Kidney tubule cell (primary cell): ENCODE measurements at places on chromosomes 16 and 17.

DNA sequence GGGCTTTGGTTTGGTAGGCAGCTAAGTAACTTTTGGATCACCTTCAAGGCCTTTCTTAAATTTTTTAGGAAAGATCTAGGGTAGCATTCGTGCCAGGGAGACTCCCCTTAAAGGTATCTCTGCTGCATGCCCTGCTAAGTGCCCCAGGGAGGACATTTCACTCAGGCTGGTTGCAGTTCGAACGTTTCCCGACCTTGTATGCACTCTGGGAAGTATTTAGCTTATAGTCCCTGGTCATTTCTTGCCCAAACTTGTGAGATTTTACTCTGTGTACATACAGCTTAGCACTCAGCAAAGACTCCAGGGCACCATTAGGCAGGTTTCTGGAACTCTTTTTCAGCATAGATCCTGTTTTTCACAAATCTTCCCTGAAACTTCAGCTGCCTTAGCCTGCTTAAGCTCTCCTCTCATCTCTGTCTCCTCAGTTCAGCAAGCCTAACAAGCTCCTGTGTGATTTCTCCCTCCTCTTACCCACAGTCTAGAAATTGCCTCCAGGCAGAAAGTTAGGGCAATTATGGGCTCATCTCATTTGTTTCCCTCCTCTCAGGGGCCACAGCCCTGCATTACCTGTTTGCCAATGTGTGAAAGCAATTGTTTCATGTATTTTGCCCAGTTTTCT, 84.6 kb downstream of the MRTFB start:
- DNase-seq: no peak

DNA sequence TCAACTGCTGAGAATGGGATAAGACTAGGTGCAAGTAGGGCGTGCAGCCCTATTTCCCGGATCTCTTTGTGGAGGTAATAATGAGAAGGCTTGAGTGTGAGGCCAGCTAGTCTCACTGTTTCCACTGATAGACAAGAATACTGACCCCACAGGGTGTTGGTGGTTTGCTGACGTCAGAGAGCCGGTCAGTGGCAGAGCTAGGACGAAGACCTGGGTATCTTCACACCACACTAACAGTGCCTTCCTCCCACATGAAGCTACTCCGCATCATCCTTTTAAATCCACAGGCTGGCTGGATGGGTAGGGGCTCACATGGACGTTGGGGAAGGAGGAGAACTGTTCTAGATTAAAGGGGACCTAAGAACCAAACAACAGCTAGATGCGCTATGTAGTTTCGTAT, 68.0 kb downstream of the ZFHX3 start:
- no peak for DNase-seq

- peak; percentile 94 for DNase-seq
Observed at GRCh38 chr17:42667088-42667951, 8.2 kb downstream of the TUBG2 start.

GRCh38 chr17:17300624-17301568, 2.3 kb upstream of the NT5M start:
- DNase-seq: peak; percentile 74

GRCh38 chr17:40949418-40949817, 12.0 kb upstream of the KRT23 start:
- DNase-seq: no peak

DNA sequence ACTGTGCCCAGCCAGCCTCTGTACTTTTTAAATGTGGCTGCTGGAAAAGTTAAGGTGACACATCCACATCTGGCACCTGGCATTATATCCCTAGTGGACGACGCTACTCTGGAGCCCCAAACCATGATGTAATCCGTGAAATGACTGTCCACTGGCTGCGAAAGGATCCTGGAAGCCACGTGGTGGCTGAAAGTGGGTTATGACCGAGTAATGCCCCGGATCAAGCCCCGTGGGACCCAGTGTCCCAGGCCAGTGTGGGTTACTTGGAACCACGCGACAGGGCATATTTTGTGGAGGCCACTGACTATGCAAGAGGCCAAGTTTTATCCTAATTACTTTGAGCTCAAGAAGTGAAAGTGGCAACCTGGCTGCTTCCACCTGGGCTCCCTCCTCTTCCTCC, 79.6 kb downstream of the PGS1 start:
- no peak for DNase-seq

GRCh38 chr16:53822936-53823529, 119.1 kb downstream of the FTO start:
- DNase-seq: peak; percentile 34

DNA sequence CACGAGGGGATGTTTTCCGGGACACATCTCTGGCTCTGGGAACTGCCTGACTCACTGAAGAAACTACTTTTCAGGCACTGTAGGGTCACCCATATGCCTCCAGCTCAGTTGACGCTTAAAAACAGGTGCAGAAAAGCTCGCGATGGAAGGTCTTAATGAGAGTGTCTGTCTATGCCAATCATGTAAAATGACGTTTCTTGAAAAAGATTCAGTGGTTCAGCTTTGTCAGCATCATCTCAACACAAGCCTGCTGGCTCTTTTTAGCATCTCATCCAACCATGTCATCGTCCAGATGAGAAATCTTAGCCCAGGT, 27.5 kb downstream of the OR1D5 start:
- DNase-seq: no peak

GRCh38 chr16:26644912-26645543, 421.7 kb upstream of the C16orf82 start:
- no peak for DNase-seq

DNA sequence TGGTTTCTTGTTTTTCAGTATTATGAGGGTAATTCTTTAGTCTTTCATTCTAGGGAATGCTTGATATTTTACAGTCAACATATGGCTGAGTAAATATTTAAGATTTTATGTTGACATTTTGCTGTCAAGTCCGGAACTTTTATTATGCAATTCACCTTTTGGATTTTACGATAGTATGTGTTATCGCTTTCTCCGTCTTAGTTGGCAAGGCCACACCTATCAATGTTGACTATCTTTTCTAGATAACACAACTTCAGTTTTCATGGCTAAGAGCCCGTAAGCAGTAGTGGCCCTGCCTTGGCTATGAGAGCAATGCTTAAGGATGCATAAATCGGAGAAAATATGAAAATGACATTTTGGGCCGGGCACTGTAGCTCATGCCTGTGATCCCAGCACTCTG, 39.5 kb upstream of the CDH13 start:
- DNase-seq: no peak

GRCh38 chr17:29074488-29074887, 31.5 kb downstream of the PIPOX start:
- DNase-seq: no peak

- DNase-seq: peak; percentile 47
Observed at GRCh38 chr17:59914274-59914854, 21.4 kb downstream of the RPS6KB1 start.

- no peak for DNase-seq
Observed at GRCh38 chr16:48960830-48961229, 320.8 kb downstream of the CBLN1 start.

- no peak for DNase-seq
Observed at GRCh38 chr16:85425074-85425662, 188.0 kb upstream of the GSE1 start.

GRCh38 chr16:74309789-74310781, 13.5 kb downstream of the PSMD7 start:
- DNase-seq: peak; percentile 65
